ENCODE measurements at places on chromosomes 6 and 20.

DNA sequence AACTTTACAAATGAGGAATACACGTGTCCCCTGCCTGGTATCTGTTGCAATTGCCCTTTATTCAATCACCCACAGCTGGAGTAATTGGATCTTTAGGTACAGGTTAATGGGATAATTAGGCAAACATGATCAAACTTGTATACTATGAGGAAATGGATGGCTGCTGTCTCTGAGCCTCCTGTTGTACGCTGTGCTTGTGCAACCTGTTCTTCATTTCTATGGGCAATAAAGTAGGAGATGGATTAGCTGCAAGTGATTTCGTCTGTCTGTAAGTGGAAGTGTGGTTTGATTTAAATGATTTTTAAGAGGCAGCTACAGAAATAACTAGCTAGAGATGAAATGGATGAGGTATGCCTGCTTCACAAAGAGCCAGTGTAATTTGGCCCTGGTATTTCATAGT lies 474.1 kb downstream of the RNF144B start:
- no peak for DNase-seq

DNA sequence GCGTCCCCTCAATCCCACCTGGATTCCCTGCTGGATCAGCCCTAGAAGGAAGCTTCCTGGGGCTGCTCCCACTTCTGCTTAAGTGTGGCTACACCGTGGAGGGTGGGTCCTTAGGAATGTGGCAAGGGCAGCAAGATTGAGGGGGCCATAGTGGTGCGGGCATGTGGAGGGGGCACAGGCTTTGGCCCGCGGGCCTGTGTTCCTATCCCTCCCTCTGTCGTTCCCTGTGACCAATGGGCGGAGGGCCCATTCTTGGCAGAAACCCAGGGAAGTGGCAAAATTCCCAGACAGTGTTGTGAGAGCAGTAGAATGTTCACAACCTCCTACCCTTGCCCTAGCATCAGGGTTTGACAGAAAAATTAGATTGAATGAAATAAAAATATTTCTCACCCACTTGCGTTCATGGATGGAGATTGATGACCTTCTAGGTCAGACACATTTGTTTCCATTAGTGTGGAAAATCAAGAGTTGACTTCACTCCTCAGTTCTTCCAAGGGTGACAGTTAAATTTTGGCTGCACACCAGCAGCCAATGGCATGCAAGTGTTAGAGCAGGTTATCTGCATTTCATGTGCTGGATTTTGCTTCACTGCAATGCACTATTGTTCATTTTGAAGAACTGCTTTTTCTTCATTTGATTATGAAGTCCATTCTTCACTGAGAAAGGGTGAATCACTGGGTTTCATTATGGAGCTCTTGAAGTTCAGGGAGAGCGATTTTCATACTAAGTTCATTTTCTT lies 49.3 kb upstream of the AHI1 start:
- DNase-seq: peak; percentile 18

DNA sequence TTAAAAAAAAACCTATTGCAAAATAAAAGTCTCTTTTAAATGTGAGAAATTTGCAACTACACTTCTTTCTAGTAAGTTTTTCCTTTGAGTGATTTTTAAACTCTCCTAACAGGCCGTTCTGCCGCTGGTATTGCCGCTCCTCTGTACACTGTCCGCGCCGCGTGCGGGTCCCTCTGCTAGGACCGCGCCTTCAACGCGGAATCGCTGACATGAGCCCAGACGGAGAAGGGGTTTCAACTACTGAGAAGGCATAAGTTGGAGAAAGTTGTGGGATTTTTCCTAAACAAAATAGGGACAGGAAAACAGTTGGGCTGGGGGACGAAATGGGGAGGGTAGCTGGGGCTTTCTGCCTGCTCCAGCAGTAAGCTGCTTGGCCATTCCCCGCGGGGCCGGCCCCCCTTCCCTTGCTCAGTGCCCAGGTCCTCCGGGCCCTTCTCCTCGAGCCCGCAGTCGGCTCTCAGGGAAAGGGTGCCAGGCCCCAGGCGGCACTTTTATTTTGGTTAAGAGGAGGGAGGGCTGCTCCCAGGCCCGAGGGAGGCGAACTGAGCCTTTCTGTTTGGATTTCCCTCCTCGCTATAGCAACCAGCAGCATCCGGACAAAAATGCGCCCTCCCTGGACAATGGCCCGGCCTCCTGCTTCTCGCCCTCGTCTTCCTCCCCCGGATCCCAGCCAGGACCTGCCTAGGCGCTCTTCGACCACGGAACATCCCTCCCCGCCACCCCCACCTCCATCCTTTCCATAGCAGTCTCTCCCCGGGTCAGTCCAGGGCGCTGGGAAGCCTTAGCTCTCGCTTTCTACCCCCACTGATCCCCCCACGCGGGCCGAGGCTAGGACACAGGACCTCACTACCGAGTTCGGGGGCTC lies 6.8 kb upstream of the POU3F2 start:
- DNase-seq: no peak

DNA sequence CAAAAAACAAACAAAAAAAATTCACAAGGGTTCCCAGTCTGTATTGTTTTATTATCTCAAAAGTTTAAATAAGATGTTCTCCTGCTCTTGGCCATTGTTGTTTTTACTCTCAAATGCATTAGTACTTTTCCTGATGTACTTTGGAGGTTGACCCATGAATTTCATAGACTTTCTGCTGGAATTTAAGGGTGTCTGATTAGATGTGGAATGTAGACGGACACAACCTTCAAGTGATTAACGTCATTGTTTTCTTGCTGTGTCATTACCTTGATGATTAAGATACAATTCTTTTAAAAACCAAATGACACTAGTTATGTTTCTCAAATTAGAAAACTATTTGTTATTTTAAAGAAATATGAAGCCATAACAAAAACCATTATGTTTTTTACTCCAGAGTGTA lies 421.4 kb upstream of the RUNX2 start:
- no peak for DNase-seq

DNA sequence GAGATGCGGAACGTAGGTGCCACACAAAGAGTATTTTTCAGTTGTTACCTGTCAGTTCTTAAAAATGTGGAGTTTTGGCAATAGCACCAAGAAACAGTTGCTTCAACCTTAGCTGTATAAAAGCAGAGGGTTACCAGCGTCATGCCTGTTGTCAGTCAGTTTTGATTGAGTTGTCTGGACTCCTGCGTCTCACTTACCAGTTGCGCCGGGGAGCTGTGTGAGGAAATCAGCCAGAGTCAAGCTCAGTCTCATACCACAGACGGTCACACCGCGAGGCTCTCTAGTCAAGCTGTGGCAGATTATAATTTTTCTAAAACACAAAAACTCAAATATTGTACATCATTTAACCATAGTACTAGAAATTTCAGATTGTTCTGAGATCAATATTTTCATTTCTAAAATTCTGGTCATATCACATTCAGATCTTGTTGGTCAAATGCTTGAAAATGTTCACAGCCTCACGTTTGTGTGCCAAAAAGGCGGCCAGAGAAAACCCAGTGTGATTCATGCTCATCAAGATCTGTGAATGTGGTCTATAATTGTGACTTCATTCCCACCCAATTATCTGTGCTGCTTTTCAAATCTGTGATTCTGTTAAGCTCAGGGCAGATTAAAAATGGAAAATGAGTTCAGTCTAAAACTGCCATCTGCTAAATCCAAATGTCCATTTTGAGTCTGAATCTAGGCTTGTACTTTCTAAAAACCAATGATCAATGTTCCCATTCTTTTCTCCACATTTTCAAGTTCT lies 37.5 kb downstream of the SASH1 start:
- no peak for DNase-seq

DNA sequence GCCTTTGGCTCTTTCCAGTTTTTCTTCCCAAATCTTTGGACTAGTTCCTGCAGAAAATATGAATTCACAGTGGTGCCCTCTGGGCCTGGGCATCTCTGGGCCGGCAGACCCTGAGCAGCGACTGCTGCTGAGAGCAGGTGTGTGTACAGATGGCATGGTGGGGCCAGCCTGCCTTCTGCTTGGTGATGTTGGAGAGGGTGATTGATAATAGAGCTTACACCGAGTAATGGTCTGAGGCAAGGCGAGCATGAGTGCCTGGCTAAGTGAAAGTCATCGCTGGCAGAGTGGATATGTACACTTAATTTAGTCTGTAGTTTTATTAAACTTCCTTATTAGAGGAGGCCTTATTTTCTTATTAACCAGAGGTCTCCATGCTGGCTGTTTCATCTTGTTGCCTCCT lies 156.9 kb downstream of the CDKAL1 start:
- DNase-seq: peak; percentile 97

- peak; percentile 62 for DNase-seq
Observed at GRCh38 chr6:128491610-128492206, 28.7 kb downstream of the PTPRK start.

DNA sequence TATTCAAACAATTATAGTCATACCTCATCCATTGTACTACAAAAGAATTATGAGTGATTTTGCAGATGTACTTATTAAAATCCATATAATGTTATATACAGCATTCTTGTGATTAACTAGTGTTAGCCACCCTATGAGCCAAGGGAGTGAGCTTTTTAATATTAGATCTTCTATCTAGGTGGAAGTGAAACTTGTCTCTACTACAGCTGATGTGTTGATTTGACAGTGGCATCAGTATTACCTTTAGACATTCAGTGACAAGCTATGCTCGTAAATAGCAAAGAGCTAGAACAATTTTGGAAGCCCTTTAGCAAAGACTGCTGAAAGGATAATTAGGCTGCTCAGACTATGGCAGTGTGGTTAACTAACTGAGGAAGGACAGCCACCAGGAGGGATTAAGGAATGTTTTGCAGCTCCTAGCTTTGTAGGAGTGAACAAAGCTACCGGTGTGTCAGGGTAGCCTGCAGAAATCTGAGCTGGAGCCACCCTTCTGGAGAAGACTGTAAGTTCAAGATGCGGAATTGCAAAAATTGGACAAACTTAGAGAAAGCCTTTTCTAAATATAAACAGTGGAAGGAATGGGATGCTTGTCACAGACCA lies 73.7 kb downstream of the AFG1L start:
- no peak for DNase-seq

GRCh38 chr6:1129131-1129530 lies 182.8 kb upstream of the FOXQ1 start:
- DNase-seq: no peak

GRCh38 chr20:42391807-42392206 lies 773.6 kb upstream of the CHD6 start:
- no peak for DNase-seq

DNA sequence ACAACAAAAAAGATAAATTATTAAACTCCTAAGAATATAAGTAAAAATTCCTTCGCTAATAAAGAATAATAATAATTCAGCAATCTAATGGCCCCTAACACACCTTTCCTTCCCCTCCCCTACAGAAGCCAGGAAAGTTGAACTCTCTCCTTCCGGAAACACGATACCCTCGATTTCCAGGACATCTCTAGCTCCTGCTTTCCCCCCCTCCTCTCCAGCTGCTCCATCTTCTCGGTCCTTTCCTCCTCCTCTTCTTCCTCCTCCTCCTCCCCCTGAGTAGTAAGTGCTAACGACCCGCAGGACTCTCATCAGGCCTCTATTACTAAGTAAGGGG lies 603 bp downstream of the TASP1 start:
- DNase-seq: no peak

DNA sequence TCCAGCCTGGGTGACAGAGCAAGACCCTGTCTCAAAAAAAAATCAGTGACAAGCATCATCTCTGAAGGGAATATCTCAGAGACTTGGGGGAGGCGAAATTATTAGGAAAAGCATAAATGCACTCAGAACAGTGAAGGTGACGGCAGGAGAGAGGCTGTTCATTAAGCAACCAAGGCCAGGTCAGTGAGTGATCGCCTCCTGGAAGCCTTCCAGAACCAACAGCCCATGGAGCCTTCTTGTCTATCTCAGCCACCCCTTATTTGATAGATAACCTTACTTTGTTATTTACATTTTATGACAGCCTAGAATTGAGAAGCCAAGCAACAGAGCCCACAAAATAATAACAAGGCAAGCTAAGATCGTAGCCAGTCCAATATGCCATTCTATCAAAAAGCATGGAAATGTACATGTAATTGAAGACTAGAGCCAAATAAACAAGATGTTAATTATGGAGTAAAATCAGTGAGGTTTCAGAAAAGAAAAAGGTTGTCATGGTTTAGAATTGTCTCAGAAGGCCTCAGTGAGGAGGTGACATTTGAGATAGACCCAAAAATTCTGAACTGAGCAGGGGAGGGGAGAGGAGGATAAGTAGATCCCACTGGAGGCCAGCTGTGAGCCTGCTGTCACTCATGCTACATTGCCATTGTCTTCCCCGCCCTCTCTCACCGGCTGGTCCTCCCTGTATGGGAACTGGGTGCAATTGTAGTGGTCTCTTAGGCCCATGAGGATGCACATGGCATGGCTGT lies 17.8 kb downstream of the BNIP5 start:
- DNase-seq: peak; percentile 12

GRCh38 chr20:4601630-4602296 lies 119.9 kb upstream of the PRND start:
- peak; percentile 5 for DNase-seq

- no peak for DNase-seq
Observed at GRCh38 chr6:141307309-141307998, 825.3 kb upstream of the GJE1 start.

- no peak for DNase-seq
Observed at GRCh38 chr6:29946223-29947076, 4.1 kb downstream of the HLA-A start.

- DNase-seq: no peak
Observed at GRCh38 chr6:21665392-21666200, 72.0 kb downstream of the SOX4 start.

GRCh38 chr6:25053875-25054371 lies 118.2 kb upstream of the RIPOR2 start:
- DNase-seq: no peak

- DNase-seq: no peak
Observed at GRCh38 chr20:37356387-37356786, 10.4 kb downstream of the SRC start.

GRCh38 chr20:10447028-10447427 lies 11.9 kb downstream of the SLX4IP start:
- peak; percentile 80 for DNase-seq

DNA sequence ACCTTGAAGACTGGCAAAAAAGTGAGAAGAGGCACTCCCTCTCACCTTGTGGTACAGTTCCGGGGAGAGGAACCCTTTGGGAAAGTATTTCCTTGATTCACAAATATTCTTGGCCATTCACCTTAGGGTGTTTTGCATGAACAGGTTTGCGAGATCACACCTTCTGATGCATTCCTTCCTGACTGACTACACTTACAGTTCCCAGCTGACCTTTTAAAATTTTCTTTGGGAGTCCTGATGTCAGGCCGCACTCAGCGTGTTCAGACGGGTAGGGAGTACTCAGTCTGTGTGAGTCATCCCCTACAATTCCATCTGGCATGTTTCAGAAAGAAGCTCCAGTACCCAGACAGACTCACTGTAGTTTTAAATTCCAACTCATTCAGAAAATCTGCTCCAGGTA lies 1.7 kb downstream of the ADGRF4 start:
- DNase-seq: peak; percentile 49

Data from NCI-H446 treated with DMSO at 0.1 percent for 48 hours (cell line).